Activated T-helper 1 cell treated with anti-CD3 and anti-CD28 coated beads, Interleukin-12 subunit alpha, Interleukin-12 subunit beta, Interleukin-2, Interleukin-4 antibody, amounts not matched to agents 30 ng/mL and 10 ng/mL and 1 ng/mL, durations not matched to agents 14 hours and 24 hours and 36 hours (primary cell): ENCODE measurements at places on chromosomes 3 and 15.

- DNase-seq = no peak
Measured at GRCh38 chr15:69116391-69116790, 44.0 kb upstream of the GLCE start.

DNA sequence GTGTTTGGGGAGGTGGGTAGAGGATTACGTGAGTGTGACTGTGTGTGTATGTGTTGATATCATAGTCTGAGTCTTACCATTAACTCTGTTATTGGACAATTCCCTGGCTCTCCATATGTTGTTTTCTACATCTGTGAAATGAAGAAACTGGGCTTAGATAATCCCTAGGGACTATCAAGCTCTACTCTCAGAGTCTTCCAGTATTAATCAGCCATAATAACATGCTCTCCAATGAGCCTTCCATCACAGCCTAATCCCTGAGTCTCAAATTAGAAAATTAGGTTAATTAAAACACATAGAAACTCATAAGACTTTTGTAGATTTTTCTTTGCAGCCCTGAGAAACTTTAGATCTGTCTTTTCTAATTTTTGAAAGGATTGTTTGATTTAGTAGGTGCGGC lies 404.2 kb upstream of the RARB start:
- DNase-seq = no peak

- DNase-seq = no peak
Measured at GRCh38 chr3:36257158-36257852, 123.0 kb upstream of the STAC start.

DNA sequence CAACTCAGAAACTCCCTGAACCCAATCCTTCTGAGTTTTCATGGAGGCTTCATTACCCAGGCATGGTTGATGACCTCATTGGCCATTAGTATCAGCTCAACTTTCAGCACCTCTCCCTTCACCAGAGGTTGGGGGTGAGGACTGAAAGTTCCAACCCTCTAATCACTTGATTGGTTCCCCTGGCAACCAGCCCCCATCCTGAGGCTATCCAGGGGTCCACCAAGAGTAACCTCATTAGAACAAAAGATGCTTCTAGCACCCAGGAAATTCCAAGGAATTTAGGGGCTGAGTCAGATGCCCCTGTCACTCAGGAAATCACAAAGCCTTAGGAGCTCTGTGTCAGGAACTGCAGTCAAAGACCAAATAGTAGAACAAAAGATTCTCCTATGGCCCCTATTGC lies 43.8 kb downstream of the ADAMTSL3 start:
- no peak for DNase-seq

DNA sequence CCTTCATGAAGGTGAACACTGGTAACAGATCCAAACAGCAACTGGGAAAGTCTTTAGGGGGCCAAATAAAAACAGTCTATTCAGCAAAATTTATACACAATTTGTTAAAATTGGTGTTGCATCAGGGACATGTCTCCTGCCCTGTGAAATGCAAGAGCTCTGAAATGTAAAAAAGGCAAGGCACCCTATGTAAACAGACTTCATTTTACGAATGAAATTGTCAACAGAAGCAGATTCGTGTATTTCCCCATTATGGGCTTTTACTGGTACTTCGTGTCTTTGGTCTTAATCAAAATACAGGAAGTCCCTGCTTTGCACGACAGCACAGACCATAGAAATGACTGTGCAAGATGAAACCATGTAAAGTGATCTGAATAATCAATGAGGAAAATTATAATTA lies 127.3 kb upstream of the THBS1 start:
- DNase-seq = no peak

GRCh38 chr15:56460071-56460470 lies 4.9 kb downstream of the MNS1 start:
- no peak for DNase-seq
